ENCODE measurements at places on chromosomes 2 and 18.

GRCh38 chr2:141611176-141611571 lies 519.6 kb downstream of the LRP1B start:
- no peak for DNase-seq

DNA sequence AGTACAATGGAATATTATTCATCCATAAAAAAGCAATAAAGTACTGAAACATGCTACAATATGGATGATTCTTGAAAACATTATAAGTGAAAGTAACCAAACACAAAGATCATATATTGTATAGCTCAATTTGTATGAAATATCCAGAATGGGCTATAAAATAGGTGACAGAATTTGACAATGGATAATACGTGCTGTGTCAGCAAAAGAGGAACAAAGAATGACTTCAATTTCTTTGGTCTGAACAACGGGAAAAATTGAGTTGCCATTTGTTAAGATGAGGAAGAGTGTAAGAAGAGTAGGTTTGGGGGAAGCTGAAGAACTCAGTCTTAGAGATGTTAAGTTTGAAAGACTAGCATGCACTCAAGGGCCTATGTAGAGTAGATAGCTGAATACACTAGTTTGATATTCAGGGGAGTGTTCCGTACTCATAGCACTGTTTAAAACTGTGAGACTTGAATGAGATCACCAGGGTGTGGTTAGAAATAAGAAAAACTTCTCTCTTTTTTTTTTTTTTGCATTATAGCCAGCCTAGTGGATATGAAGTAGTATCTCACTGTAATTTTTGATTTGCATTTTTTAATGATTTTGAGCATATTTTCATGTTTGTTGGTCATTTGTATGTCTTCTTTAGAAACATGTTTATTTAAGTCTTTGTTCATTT lies 213.6 kb downstream of the NR4A2 start:
- no peak for DNase-seq

GRCh38 chr2:3450385-3451010 lies 68.8 kb downstream of the ADI1 start:
- no peak for DNase-seq

GRCh38 chr2:96195410-96196066 lies 13.1 kb downstream of the STARD7 start:
- DNase-seq, result no peak

GRCh38 chr2:198916548-198917080 lies 541.1 kb downstream of the SATB2 start:
- no peak for DNase-seq

DNA sequence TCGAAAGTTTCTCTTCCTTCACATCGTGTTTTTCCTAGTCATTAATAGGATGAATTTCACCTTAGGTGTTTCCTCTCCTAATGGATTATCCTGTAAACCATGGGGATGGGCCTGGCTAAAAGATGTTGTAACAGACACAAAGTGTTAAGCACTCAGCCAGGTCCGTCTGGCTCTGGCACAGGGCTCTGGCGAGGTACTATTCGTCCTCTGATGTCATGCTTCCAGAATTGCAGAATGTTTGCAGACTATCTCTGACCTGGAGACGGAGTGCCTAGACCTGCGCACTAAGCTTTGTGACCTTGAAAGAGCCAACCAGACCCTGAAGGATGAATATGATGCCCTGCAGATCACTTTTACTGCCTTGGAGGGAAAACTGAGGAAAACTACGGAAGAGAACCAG lies 13.2 kb downstream of the ATG16L1 start:
- no peak for DNase-seq

Measured in SIG-M5 (cell line).